ENCODE measurements at places on chromosomes 11 and 22.

DNA sequence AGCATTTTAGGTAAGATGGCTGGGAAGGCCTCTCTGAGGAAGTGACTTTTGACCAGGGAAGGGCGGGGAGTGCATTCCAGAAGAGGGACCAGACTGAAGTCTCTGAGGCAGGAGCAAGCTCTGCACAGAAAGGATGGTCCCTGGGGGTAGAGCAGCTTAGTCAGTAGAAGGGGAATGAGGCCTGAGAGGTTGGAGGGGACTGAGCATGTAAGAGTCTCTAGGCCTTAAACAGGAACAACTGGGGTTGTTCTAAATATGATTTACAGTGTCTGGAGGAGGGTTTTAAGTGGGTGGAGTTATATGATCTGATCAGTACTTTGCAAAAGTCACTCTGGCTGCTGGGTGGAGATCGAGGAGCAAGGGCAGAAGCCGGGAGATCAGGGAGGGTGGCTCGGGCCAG, 31.7 kb upstream of the TEF start:
- DNase-seq: no peak

GRCh38 chr22:46881373-46882118, 119.1 kb downstream of the TBC1D22A start:
- no peak for DNase-seq

DNA sequence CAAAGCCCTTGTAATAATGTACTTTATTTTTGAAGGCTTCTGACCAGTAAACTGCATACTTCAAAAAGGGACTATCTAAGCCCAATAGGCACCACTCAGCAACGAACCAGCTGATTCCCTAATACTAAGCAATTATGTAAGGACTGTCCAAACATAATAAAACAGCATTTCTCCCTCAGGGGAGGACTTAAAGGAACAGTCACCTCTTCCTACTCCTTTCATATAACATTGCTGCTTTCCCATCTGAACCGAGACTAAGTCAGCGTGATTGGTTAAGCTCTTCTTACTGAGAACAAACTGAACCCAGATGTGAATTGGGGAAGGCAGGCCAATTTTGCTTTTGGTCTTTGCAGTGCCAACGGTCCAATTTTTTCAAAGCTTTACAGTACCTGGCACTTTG, 420.0 kb downstream of the METTL15 start:
- no peak for DNase-seq

DNA sequence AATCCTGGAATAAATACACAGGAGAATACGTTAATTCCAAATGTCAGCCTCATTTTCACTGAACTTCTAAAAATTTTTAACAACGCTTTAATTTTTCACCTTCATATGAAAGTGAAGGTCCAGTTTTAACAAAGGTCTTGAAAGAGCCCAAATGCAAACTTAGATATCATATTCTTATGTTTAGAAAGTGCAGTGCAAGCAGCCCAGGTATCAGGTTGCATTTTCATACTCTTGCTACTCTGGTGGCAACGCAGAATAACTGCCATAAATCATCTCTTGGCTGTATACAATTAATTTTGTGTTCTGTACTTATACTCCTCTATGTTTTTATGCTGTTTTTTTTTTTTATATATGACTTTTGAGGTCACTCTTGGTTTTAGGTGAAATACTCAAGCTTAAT, 496.7 kb upstream of the ARHGAP42 start:
- no peak for DNase-seq

- DNase-seq: no peak
Measured at GRCh38 chr11:43942662-43943371, 380 bp downstream of the C11orf96 start.

DNA sequence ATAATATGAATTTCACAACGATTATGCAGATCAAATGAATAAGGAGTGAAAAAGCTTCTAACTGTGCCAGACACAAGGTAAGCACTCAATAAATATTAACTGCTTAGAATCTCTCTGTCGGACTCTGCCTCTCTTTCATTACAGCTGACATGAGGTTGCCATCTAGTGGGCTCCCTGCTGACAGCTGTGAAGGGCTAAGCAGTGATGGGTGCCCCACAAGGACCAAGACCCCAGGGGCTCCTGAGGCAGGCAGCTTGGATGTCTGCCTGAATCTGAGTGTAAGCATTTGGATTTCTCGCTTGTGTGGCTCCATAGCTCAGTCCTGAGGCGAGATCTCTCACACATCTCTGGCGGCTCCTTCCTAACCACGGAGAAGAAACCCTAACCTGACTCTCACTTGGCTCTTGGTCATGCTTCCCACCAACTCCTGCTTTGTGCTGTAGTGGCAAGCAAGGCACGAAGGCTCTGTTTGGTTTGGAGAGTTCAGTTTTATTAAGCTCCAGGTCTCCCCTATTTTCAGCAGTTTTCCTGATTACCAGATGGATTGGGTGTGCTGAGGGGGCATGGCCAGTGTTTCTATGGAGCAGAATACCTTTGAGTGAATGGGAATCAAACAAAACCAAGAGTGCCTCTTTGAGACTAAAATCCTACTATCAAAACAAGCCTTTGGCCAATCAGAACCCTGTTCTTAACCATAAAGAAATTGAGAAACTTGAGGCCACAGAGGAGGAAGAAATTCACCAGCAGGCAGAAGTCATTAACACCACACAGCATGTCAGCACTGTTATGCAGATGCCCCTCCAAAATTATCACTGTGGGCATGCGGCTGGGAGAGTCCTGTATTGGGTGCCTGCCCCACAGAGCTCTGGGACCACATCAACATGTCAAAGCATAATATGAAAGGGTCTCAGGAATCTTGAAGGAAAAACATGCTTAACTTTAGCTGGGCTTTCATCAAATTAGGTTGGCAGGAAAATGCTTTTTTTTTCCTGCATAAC, 152.8 kb upstream of the NTM start:
- no peak for DNase-seq
